GM23248 (cell line): ENCODE measurements at places on chromosomes 11 and 22. TPM values are rescaled to one million over a fixed set of nuclear protein-coding genes. Genes with fewer than 3 reads are reported as not detected.

The STK33 gene
- not detected in 2 replicates for total RNA-seq

- DNase-seq, result no peak
These were observed 8.4 kb upstream of the ST14 start for GRCh38 chr11:130151196-130151595.

- peak; percentile 47 for DNase-seq
These were observed 9.3 kb downstream of the TFIP11 start for GRCh38 chr22:26502688-26503561.

DNA sequence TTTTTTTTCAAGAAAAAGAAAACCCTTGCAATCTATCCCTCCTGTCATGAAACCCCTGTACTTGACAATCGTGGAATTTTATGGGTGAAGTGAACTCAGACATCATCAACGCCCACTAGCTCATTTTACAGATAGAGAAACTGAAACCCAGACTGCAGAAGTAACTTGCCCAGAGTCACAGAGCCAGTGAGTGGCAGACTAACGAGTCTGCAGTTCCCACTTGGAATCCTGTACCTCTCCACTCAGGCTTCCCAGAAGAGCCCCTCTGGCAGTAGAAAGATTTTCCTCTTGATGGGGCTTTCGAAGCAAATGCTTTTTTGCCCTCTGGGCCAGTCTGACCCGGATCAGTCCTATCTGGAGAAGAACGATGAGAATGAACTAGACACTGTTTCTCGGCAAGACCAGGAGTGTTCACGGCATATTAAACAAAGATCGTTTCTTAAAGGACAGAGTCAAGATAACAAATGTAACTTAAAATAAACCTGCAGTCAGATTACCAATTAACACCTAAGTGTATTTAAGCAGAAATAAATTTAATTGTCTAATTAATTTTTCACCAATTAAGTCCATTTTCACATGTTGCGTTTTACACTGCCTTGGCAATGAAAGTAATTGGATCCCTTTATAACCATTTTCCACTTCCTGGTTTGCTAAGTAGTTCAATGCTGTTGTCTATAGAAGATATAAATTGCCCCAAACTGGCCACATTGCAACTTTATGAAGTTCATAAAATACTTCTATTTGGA lies 61.3 kb upstream of the CREB3L1 start:
- peak; percentile 52 for DNase-seq

GRCh38 chr11:127493330-127494022 lies 492.9 kb upstream of the KIRREL3 start:
- peak; percentile 52 for DNase-seq

DNA sequence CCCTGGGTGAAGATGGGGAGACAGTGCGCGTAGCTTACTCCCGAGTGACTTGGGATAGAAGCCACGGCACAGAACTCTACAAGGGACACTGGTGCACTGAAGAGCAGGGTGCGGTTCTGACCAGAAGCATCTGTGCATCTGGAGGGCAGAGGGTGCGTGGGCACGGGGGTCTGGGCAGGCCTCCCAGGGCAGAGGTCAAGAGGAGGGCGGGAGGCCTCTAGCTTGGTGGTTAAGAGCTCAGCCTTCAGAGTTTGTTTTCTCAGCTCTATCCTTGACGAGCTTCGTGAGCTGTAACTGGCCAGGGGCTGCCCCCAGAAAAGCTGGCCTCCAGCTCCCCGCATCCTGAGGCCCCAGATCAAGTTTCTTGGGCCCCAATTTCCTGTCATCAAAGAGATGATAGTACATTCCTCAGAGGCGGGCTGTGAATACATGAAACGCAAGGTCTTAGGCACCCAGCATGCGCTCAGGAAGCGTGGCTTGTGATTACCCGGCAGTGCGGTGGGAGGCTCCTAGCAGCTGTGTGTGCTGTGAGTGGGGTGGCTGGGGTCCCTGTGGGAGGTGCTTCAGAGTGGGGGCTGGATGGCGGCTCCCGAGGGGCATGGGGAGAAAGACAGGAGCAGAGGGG lies 6.0 kb upstream of the BID start:
- no peak for DNase-seq

The KRTAP5-10 gene
- total RNA-seq, result not detected in 2 replicates

DNA sequence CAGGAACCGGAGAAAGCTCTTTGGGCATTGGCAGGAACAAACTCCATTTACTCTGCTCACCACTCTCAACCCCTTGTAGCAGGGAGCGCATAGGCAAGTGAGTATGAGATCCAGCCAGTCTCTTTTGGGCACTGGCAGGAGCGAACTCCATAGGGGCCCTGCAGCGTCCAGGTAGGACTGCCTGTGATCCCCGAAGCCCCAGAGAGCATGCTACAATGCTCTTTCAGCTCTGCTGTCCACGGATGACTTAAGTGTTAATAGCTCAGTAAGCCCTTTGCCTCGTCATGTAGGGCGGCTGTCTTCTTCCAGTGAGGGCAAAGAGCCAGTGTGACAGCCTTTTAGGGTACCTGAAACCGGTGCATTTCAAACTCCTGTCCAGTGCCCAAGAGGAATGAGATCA lies 1525.6 kb upstream of the RAG2 start:
- no peak for DNase-seq

The NXPE4 gene
- not detected in 2 replicates for total RNA-seq

The MFRP gene
- 0.13 TPM in 1 of 2 replicates, not detected in the other for total RNA-seq

DNA sequence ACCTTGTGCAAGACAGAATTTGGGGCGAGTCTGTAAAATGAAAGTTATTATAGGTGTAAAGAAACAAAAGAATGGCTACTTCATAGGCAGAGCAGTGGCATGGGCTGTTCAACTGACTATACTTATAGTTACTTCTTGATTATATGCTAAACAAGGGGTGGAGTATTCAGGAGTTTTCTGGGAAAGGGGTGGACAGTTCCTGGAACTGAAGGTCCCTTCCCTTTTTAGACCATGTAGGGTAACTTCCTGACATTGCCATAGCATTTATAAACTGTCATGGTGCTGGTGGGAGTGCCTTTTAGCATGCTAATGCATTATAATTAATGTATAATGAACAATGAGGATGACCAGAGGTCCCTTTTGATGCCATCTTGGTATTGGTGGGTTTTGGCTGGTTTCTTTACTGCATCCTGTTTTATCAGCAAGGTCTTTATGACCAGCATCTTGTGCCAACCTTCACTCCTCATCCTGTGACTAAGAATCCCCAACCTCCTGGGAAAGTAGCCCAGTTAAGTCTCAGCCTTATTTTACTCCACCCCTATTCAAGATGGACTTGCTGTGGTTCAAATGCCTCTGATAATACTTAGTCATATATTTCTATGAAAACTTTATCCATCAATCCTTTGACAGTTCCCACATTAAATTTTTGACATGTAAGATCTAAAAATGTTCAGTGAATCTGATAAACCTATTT lies 118.6 kb downstream of the ARHGAP42 start:
- peak; percentile 70 for DNase-seq

- DNase-seq, result no peak
These were observed 8.5 kb upstream of the GAL3ST1 start for GRCh38 chr22:30582788-30583545.

The GLYAT gene
- not detected in 2 replicates for total RNA-seq

GRCh38 chr11:113677685-113678084 lies 28.4 kb downstream of the TMPRSS5 start:
- DNase-seq, result no peak

GRCh38 chr11:15836795-15837194 lies 519.6 kb downstream of the SOX6 start:
- DNase-seq, result no peak

- no peak for DNase-seq
These were observed 73.4 kb downstream of the FEZ1 start for GRCh38 chr11:125422681-125423080.

- peak; percentile 37 for DNase-seq
These were observed 496.4 kb downstream of the BUD13 start for GRCh38 chr11:116276051-116277044.

The HBG1 gene
- not detected in 2 replicates for total RNA-seq

- peak; percentile 50 for DNase-seq
These were observed 103.4 kb upstream of the NECTIN1 start for GRCh38 chr11:119832202-119832935.

The MMP7 gene
- total RNA-seq, result not detected in 2 replicates

DNA sequence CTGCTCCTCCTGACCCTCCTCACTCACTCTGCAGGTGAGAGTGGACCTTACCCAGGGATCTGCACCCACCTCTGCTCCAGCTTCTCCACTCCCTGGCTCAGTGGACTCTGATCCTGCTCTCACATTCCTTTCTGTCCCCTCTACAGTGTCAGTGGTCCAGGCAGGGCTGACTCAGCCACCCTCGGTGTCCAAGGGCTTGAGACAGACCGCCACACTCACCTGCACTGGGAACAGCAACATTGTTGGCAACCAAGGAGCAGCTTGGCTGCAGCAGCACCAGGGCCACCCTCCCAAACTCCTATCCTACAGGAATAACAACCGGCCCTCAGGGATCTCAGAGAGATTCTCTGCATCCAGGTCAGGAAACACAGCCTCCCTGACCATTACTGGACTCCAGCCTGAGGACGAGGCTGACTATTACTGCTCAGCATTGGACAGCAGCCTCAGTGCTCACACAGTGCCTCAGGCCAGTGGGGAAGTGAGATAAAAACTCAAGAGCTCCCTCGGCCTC lies 29.7 kb upstream of the VPREB1 start:
- no peak for DNase-seq

DNA sequence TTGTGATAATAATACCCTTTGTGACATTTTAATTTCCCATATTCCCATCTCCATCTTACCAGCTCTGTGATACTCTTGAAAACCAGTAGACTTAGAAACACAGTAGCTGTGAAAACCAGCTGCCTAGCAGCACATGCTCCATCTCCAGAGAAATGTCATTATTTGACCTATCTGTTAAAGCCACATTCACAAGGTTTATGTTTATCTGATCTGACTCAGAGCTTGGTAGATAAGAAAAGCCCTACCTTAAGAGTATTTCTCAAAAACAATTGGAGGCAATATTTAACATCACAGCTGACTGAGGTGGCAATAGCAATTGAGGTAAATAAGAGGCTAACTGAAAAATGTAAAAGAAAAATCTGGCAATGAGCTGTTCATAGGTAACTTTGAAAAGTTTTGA lies 8.1 kb upstream of the ANO3 start:
- no peak for DNase-seq

The DNAJB7 gene
- total RNA-seq, result not detected in 2 replicates

DNA sequence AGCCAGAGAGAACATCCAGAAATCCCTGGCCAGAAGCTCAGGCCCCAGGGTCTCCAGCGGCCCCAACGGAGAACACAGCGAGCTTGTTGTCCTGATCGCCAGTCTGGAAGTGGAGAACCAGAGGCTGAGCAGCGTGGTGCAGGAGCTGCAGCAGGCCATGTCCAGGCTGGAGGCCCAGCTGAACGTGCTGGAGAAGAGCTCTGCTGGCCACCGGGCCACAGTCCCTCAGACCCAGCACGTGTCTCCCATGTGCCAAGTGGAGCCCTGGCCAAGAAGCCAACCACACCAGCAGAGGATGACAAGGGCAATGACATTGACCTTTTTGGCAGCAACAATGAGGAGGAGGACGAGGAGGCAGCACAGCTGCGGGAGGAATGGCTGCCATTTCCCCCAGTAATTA lies 20.6 kb upstream of the SCGB1D1 start:
- no peak for DNase-seq

GRCh38 chr11:122319085-122319484 lies 203.1 kb upstream of the BLID start:
- DNase-seq, result no peak

DNA sequence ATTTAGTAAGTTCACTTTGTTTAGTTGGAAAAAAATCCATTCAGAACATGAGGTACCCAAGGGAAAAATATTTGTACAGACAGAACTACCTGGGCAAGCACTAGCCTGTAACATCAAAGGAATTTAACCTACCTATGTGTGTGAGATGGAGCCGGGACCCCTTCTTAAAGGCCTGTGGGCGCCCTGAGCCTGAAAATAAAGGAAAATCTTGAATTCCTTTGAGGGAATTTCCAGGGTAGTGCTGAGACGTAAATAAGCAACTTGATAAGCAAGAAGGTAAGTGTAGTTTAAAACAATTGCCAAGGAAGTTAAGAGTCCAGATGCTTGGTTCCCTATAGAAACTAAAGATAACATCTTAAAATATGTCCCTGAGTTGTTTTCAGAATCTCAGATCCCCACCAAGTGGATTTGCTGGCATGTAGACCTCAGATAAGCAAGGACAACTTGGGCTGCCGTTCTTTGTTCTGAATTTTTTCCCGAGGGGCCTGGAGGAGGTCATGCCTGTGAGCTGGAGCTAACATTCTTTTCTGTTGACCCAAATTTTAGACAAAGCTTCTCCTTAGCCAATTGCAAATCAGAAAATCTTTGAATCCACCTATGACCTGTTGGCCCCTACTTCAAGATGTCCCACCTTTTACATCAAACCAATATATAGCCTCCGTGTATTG lies 31.0 kb downstream of the MED17 start:
- DNase-seq, result no peak

DNA sequence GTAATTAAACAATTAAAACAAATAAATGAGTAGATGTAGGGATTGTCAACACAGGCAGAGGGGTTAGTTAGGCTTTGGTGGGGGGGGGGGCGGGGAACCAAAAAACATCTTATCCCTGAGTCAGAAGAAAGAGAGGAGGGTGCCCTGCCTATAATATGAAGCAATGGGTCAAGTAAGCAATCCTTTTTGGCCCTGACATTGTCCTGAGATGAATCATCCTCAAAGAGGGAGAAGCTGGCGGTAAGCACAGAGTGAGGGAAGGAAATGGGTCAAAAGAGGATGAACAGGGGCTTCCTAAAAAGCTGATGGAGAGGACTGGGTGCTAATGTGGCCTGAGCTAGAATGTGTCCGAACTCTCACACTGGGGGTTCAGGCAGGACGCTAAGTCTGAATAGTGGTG lies 4.7 kb downstream of the OLFML1 start:
- peak; percentile 85 for DNase-seq

- DNase-seq, result no peak
These were observed 3.5 kb downstream of the CBX7 start for GRCh38 chr22:39148727-39149535.

- DNase-seq, result peak; percentile 73
These were observed 7.8 kb upstream of the PYGM start for GRCh38 chr11:64767344-64768299.

- DNase-seq, result peak; percentile 63
These were observed 162.5 kb downstream of the ETS1 start for GRCh38 chr11:128424851-128425285.

The LDHAL6A gene
- not detected in 2 replicates for total RNA-seq

- no peak for DNase-seq
These were observed 211.3 kb downstream of the NXPE2 start for GRCh38 chr11:114889594-114890011.

- DNase-seq, result peak; percentile 30
These were observed 45.3 kb upstream of the GALNT18 start for GRCh38 chr11:11667056-11667455.

- no peak for DNase-seq
These were observed 627.7 kb downstream of the OPCML start for GRCh38 chr11:132904607-132905006.

GRCh38 chr11:64858467-64859263 lies 14.2 kb upstream of the CDC42BPG start:
- no peak for DNase-seq
